Endothelial cell (in vitro differentiated cells): ENCODE measurements at places on chromosomes 6 and 20. TPM values are rescaled to one million over a fixed set of nuclear protein-coding genes. Genes with fewer than 3 reads are reported as not detected.

- DNase-seq = no peak
These were observed 179.3 kb upstream of the DTNBP1 start for GRCh38 chr6:15841937-15842726.

- no peak for DNase-seq
These were observed 22.7 kb upstream of the HECA start for GRCh38 chr6:139112146-139112545.

DNA sequence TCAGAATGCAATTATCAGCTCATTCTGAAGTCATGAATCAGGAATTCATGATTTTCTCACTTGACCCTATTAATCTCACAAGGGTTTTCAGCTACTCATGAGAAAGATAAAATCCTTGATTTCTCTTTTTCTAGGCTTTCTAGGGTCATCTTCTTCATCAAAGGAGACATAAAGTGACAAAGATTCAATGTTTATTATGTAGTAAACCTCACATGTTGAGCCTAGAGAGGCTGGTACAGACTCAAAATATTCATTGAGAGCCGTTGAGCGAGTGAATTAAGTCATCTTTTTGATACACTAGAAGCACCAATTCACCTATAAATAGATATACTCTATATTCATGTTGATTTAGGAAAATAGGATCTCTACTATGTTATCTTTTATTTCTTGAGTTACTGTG lies 104.8 kb upstream of the TRAF3IP2 start:
- no peak for DNase-seq

DNA sequence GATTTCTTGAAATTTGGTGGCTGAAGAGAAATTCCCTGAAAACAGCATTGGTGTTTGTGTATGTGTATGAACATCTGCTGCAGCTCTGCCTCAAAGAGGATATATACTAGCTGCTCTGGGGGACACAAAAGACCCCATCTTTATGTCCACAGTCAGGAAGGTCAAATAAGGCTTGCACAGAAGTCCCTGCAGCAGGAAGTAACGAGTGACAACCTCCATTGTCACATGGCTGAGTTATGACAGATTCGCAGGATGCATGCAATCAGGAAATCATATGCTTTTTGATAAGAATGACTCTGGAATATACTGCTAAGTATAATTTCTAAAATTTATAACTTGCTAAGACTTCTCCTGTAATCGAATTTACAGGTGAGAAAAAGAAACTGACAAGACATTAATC lies 225.9 kb upstream of the CST7 start:
- no peak for DNase-seq

GRCh38 chr6:30722280-30723112 lies 2.3 kb downstream of the TUBB start:
- DNase-seq = peak; percentile 80

DNA sequence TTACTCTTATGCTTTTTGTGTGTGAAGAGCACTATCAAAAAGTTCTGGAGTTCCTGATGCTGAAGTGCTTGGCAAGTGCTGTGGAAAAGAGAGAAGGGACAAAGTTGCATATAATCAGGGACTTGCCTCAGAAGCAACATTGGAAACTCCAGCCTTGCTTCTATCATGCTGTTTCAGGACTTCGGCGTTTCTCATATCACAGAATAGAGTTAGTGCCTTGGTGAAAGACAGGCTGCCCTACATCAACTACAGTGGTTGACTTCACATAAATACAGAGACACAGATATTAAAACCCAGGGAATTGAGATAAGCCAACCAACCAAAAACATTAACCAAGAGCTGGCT lies 36.2 kb upstream of the CDKAL1 start:
- no peak for DNase-seq

GRCh38 chr6:132527791-132528190 lies 10.3 kb upstream of the TAAR9 start:
- no peak for DNase-seq

DNA sequence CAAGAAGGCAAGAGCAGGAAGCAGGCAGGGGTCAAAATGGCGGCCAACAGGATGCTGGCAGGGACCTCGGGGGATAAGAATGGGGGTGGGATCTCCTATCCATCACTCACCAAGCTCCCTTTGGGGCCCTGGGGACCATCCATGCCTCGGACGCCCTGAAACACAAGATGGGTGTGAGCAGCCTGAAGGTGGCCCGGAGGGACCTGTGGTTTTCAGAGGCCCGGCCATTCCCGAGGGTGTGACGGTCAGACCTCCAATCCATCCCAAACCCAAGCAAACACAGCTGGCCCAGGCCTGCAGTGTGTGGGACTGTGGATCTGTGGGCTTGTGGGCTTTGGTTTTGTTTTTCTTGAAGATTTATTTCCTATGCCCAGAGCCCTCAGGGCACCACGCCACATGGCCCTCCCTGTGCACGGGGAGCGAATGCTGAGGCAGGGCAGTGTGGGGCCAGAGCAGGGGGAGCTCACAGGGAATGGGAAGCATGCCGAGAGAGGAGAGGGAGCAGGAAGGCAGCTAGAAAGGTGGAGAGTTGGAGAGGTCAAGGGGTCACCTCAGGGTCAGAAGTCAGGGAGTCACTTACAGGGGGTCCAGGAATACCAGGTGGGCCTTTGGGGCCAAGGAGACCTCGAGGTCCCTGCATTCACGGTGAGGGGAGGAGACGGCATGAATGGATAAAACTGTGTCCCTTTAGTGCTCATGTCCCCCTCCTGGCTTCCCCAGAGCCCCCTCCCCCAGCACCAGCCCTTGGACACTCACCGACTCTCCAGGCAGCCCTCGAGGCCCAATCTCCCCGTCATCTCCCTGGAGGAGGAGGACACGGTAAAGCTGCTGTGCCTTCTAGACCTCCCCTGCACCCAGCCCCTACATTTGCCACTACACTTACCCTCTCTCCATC lies 14.5 kb downstream of the COL11A2 start:
- DNase-seq = no peak

DNA sequence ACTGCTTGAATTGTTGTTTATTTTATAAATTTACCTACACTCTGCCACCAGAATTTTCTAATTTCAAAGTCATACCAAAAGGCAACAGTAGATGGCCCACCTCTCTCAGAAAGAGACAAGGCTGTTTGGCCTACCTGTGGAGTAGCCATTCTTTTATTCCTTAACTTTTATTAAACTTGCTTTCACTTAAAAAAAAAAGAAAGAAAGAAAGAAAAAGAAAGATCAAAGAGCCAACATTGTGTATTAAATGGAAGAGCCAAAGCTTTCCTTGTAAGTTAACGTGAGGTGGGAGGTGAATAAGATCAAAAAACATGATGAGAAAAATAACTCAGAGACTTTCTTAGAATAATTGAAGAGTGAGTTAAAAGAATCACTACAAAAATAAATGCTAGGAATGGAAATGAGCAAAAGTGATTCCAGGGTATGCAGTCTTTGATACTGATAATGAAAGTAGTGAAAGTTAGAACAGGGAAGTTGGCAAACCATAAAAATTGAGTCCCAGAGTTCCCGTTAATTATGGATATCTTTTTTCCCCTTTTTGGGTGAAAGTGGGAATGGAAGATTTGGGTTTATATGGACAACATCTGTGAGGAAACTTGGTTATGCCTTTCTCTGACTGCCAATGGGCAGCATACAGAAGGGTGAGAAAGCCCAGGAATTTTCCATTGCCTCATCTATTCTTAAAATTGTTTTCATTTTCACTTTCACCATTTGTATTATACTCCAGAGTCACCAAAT lies 35.9 kb upstream of the MYB start:
- peak; percentile 25 for DNase-seq

GRCh38 chr6:83870649-83871048 lies 11.2 kb downstream of the CYB5R4 start:
- DNase-seq = no peak

- DNase-seq = no peak
These were observed 102.0 kb upstream of the RPS6KA2 start for GRCh38 chr6:166728884-166729530.

GRCh38 chr6:118632359-118632758 lies 19.0 kb downstream of the CEP85L start:
- no peak for DNase-seq

GRCh38 chr6:69758214-69758613 lies 38.6 kb downstream of the LMBRD1 start:
- no peak for DNase-seq

DNA sequence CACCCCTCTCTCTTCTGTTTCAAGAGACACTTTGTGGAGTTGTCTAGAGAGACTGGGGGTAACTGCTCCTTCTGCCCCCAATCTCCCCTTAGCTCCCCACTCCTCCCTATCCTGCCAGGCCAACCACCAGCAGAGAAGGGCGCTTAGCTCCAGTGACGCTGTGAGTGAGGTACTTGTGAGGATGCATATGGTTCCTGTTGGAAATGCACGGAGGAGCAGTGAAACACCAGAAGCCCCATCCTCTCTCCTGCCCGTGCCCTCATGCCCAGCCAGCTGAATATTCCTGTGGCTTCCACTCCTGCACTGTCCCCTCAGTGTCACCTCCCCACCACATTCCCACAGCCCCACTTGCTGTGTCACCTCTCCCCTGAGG lies 11.9 kb downstream of the NT5E start:
- no peak for DNase-seq

GRCh38 chr6:11805259-11806053 lies 26.9 kb upstream of the ADTRP start:
- no peak for DNase-seq

- DNase-seq = no peak
These were observed 18.2 kb downstream of the SNAP25 start for GRCh38 chr20:10236540-10237533.

DNA sequence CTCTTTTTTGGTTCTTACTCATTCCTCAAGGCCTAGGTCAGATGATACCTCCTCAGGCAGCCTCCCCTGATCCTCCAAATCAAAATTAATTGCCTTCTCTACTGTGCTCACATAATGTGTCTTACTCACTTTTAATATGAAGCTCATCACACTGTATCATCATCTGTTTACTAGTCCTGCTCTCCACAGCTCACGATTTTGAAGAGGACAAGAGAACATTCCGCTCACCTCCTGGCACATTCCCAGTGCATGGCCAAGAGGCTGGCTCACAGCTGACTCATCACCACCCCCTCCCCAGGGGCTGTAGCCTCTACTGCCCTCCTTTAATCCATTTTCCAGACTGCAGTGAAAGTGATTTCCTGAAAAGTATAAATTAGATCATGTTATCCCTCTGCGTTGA lies 133.1 kb downstream of the ALDH8A1 start:
- DNase-seq = no peak

DNA sequence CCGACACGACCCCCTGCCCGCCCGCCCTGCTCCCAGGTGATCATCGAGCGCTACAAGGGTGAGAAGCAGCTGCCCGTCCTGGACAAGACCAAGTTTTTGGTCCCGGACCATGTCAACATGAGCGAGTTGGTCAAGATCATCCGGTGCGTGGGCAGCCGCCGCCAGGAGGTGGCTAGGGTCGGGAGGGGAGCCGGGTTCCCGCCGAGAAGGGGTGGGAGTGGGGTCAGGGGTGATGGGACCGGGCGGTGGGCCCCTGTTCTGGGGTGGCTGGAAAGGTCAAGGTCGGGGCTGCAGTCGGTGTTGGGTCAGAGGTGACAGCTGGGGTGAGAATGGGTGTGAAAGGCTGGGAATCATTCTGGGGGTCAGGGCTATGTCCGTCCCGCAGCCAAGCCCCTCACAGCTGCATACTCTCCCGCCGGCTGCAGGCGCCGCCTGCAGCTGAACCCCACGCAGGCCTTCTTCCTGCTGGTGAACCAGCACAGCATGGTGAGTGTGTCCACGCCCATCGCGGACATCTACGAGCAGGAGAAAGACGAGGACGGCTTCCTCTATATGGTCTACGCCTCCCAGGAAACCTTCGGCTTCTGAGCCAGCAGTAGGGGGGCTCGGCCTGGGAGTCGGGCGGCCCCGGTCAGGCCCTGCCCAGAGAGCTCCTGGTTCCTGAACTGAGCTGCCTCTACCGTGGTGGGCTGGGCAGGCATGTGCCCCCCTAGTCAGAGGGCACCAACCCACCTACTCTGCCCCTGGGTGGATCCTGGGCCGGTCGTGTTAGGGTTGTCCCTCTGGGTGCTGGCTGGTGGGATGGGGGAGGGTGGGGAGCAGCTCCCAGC lies 1.0 kb downstream of the MAP1LC3A start:
- no peak for DNase-seq

DNA sequence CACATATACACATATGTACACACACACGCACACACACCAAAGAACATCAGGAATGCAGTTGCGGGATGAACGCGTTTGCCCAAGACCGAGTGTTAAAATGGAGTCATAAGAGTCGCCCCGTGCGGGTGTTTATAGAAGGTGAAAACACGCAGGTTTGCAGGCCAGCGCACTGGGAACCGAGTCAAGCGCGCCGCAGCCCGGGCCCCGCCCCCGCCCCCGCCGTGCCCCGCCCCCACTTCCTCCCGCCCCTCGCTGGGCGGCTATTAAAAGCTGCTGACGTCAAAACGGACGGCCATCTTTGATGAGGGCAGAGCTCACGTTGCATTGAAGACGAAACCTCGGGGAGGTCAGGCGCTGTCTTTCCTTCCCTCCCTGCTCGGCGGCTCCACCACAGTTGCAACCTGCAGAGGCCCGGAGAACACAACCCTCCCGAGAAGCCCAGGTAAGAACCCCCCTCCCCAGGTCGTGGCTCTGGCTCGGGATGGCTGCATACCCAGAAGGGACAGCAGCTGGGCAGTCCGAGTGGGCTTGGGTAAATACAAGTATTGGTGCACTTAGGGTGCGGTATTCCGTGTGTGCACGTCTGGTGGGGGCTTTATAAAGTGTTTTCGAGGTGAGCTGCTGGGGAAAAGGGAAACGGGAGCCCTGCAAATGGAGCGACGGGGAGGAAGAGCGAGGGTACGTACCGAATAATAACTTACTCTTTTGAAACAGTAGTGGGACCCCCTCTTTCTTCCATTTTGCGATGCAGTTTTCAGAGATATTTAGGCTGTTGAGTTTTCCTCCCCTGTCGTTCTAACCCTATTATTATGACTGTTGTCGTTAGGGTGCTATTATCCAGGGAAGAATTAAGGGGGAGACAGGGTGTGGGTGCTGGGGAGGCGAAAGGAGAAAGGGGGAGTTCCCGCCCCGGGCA lies at the start of gene SNAP25:
TSS of gene SNAP25 (plus strand) at position 295 of the 916 bp plus-strand sequence. CDS start 56,662 bp downstream, outside the sequence.
- peak; percentile 77 for DNase-seq

DNA sequence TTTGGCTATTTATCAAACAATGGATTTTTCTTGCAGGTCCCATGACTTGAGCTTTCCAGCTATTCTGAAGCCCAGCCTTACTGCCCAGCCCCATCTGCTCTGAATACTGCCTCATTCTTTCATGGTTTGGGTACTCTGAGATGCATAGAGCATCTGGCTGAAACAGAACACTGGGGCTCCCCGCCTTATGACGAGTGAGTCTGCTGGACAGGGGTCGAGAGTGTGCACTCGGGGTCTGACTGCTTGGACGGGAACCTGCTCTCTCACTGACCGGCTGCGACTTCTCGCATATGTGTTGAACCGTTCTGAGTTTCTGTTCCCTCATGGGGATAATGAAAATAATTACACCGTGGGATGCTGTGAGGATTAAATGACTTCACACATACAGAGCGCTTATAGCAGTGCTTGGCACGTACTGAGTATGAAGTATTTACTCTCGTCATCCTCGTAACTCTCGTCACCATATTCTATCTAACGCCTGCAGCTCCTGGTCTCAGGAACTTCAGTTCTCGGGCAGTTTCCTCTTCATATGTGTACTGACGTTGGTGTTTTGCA lies 59.5 kb upstream of the MPC1 start:
- no peak for DNase-seq

- no peak for DNase-seq
These were observed 335.4 kb upstream of the SPTLC3 start for GRCh38 chr20:12673352-12673751.

PNLDC1 gene
- total RNA-seq = not detected

CDSN gene
- total RNA-seq = not detected

CYP24A1 gene
- not detected for total RNA-seq

ZFP57 gene
- 1.0 TPM for total RNA-seq

NR2E1 gene
- total RNA-seq = not detected

PTK6 gene
- total RNA-seq = not detected

ABT1 gene
- 20.4 TPM for total RNA-seq

LRFN2 gene
- total RNA-seq = 0.59 TPM

DPPA5 gene
- total RNA-seq = not detected

CST1 gene
- 130 TPM for total RNA-seq

DNAAF9 gene
- total RNA-seq = 18.8 TPM

DBNDD2 gene
- 2.0 TPM for total RNA-seq
